Stimulated activated CD4-positive, alpha-beta T cell treated with anti-CD3 and anti-CD28 coated beads, Interleukin-2, amount 100 ng/mL, for 48 hours (primary cell): ENCODE measurements at places on chromosomes 5 and 9.

- DNase-seq, result no peak
Measured at GRCh38 chr5:124252191-124252638, 494.2 kb downstream of the ZNF608 start.

DNA sequence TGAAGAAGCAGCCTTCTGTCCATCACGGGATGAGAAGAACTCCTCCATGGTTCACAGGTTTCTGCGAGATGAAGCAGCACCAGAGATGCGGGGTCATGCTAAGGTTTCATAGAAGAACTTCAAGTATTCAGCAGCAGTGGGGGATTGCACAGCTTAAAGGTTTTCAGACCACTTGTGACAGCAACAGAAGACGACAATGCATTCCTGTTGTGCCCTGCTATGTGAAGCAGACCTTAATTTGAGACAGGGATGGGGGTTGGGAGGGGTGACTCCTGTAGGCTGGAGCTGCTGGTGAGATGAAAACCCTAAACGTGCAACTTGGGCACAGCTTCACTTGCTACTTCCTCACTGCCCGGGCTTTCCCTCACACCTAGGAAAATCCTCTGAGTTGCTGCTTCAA, 256.0 kb downstream of the SLIT3 start:
- no peak for DNase-seq

GRCh38 chr9:119968836-119969707, 599.8 kb upstream of the BRINP1 start:
- peak; percentile 50 for DNase-seq

DNA sequence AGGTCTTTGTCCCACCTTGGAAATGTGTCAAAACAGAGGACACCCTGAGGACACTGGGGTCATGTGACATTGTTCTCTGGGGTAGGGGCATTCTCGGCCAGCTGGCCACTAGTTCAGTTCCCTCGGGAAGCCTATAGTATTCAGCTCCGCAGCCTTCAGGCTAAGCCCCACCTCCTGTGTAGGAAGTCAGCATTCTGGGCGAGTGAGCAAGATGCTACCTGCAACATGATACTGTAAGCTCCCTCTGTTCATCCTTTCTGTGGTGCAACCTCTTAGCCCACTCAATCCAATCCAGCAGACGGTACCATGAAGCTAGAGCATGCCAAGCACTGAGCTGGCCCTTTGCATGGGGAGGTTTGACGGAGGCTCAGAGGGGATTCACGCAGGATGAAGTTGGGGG, 5.3 kb downstream of the NTNG2 start:
- DNase-seq, result no peak

DNA sequence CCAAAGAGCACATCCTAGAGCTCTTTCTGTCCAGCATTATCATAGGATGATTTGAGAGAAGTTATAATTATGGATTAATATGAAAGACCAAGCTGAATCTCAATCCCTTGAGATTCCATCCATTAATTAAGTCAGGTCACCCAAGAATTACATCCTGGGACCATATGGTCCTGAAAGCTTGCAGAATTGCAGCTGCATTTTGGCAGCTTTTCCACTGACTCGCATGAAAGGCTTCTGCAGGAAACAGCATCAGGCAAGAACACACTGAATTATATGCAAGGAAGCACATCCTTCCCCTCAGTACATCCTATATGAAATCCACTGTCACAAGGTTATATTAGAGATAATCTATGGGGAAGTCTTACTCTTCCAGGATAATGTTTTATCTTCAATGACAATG, 109.1 kb upstream of the CTNND2 start:
- no peak for DNase-seq

- DNase-seq, result no peak
Measured at GRCh38 chr5:76582230-76583162, 40.7 kb downstream of the F2RL2 start.

GRCh38 chr5:172485511-172486202, 31.3 kb upstream of the SH3PXD2B start:
- DNase-seq, result no peak

- DNase-seq, result no peak
Measured at GRCh38 chr5:14483504-14484157, 98.0 kb upstream of the OTULINL start.

DNA sequence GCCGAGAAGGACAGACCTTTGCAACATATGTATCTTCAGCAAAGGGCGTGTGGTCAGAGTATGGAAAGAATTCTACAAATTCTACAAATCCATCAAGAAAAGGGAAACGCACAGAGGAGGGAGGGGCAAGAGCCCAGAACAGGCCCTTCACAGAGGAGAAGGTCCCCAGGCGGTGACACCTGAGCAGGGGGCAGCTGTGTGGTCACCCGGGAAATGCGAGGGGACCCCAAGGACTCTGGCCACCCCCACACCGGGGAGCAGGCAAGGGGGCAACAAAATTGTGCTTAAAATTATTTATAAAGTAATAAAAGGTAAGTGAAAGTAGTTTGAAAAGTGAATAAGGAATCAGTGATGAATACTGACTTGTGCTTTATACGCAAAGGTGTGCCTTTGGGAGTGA, 17.6 kb downstream of the NACC2 start:
- DNase-seq, result no peak

DNA sequence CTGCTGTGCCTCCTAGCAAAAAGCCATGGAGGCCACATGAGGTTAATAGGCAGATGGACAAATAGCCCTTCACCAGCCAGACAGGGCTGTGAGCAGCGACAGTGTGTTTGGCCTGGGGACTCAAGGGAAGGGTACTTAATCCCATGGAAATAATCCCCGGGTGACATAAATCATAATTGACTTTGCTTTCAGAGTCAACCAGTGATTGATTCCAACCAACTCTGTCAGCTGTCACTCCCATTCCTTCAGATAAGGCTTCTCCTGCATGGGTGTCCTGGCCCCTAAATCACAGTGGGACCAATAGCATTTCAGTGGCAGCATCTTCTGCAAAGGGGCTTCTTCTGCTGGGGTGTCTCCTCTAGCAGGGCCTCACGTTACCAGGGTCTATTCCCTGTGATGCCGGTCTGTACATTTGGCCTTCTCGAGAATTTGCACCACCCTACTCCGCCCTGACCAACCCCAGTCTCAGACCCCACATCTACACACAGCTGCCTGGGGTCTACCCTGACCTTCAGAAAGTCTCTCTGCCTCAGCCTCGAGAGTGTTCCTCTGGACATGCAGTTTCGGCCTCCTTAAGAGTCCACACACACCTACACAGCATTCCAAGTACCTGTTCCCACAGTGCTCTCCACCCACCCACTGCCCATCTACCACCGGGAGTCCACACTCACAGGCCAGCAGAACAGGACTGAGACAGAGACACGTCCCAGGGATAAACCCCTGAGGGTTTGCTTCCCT, 3.7 kb downstream of the CLTB start:
- DNase-seq, result no peak

- no peak for DNase-seq
Measured at GRCh38 chr5:41334221-41334620, 120.9 kb upstream of the C6 start.

GRCh38 chr5:43515678-43516048, 715 bp upstream of the C5orf34 start:
- DNase-seq, result no peak

DNA sequence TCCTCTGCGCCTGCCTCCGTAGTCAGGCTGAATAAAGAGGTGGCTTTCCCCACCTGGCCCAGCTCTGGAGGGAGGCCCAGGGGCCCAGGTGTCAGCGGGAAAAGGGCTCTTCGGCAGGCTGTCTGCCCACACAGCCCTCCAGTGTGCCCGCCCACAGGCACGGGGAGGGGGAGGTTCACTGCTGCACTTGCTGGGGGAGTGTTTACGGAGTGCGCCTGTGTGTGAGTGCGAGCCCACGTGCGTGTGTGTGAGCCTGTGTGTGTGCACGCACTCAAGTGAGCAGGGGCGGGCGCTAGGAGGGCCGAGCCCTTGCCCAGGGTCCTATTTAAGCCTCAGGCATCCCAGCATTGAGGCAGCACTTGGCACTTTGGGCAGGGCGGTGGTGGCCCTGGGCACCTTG, 10.9 kb downstream of the DNLZ start:
- DNase-seq, result no peak

DNA sequence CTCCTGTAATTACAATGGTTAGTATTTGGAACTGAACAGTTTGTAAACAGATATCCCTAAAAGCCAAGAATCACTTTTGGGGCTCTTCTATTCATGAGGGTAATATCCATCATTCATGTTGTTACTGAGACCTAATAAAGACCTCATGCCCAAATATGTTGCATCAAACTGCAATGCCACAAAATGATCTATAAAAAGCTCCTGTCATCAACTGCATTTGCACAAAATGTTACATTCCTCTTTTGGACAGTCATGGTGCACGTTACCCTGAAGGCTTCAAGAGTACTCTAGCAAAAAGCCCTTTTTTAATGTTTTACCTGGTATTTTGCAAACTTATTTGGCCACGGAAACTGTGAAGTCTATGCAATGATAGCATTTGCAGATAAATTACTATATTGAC, 14.2 kb upstream of the EQTN start:
- no peak for DNase-seq

GRCh38 chr5:143083006-143083405, 312.8 kb downstream of the ARHGAP26 start:
- no peak for DNase-seq

DNA sequence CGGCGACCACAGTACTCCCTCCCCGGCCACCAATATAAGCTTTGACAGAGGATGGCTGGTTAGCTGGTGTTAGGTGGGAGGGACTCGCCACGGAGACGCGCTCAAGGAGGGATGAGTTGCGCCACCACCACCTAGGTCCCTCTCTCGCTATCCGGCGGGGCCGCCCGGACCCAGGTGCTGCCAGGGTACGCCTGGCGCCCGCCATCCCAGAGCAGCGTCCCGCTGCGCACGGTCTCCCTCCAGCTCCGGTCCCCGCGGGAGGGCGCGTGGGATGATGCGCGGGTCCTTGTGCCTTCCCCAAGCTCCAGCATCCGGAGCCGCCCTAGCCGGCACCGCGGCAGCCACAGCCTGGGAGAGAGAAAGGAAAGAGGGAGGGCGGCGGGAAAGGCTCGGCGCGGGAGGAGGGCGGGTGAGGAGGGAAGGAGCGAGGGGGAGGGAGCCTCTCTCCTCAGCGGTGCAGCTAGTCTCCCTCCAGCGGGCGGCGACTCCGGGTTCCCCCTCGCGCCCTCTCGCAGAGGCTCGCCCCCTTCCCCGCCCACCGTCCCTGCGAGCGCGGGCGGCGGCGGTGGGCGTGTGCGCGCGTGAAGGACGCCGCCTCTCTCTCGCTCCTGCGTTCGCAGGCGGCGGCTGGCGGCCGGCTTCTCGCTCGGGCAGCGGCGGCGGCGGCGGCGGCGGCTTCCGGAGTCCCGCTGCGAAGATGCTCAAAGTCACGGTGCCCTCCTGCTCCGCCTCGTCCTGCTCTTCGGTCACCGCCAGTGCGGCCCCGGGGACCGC, at the start of gene CAMK4:
Gene CAMK4, plus strand, starts transcription at position 598 of the 774 bp plus-strand sequence. Its CDS starts 100 bp downstream, at position 698.
- DNase-seq, result peak; percentile 51

GRCh38 chr9:79687131-79687447, 115.3 kb downstream of the TLE4 start:
- no peak for DNase-seq

DNA sequence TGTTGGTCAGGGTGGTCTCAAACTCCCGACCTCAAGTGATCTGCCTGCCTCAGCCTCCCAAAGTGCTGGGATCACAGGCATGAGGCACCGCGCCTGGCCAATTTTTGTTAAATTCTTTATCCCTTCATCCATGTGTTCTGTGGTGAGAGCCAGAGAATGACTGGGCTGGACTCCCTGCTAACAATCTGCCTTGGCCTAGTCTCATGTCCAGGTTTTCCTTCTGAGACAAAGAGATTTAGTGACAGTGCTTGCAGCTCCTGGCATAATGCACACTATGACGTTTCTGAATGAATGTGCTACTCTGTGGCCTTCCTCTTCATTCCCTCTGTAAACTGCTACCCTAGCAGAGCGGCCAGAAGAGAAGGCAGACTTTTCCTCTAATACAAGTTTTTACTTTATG, 79.3 kb downstream of the FOXD1 start:
- no peak for DNase-seq

GRCh38 chr9:100573655-100574260, 4.1 kb upstream of the CAVIN4 start:
- DNase-seq, result no peak

- no peak for DNase-seq
Measured at GRCh38 chr5:55407059-55407684, 99.4 kb downstream of the MTREX start.

DNA sequence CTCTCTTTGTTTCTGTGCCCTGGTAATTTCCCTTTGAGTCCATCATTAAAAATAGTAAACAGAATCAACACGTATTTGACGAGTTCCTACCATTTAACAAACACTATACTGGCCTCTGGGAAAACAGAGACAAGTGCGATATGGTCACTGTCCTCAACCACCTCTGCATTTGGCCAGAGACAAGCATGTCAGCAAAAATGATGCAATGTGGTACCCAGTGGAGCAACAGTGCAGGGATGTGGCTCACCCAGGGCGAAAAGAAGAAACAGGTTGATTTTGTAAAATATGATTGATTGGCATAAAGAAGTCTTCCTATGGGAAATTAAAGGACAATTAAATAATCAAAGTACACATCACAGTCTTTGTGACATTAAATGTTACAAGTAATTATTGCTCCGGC, 99.1 kb downstream of the CFAP90 start:
- DNase-seq, result no peak

- DNase-seq, result no peak
Measured at GRCh38 chr9:37390759-37391158, 31.7 kb upstream of the GRHPR start.

DNA sequence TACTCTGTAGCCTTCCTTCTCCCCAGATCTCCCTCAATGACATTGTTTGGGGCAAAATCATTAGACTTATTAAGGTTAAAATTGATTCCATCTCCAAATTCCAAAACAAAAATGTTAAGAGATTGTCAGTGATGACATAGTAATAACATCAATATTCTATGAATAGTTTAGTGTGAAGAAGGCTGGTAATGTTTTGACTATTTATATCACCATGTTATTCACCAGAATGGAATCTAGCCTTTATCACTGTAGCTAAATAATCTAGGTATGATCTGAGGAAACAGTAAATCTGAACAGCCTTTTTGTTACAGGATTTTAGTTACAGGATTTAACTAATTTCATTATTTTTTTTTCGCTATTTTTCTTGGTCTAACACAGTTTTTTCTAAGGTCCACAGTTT, 929 bp upstream of the PLPP6 start:
- no peak for DNase-seq

DNA sequence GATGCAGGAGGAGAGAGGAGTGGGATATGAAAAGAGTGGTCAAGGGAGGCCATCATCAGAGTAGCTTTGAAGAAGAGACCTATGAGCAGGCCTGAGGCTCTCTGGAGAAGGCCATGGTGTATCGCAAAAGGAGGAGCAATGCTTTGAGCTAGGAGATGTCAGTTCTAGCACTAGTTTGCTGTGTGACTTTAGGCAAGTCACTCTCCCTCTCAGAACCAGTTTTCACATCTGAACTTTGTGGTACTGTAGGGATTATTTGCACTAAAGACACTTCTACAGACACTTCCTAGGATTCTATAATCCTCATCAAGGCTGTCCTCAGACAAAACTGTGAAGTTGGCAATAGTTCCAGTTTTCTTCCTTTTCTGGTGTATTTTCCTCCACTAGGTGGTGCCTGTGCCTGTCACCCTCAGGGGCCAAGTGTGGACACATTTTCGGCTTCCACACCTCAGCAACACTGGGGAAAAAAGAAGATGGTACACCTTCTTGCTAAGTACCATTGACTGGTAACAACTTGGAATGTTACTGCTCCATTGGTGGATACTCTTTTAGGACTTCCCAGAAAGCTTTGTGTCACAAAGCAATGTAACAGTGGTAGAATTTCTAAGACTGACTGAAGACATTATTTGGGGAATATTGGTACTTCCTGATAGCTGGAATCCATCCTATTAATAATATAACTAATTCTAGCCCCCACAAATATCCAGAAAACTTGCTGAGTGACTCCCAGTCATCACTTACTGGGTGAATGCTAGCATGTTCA, 9.9 kb downstream of the PAPPA start:
- no peak for DNase-seq
